ENCODE measurements at places on chromosomes 7 and 10.

- DNase-seq, result no peak
Measured at GRCh38 chr10:2953495-2953894, 113.9 kb upstream of the PFKP start.

DNA sequence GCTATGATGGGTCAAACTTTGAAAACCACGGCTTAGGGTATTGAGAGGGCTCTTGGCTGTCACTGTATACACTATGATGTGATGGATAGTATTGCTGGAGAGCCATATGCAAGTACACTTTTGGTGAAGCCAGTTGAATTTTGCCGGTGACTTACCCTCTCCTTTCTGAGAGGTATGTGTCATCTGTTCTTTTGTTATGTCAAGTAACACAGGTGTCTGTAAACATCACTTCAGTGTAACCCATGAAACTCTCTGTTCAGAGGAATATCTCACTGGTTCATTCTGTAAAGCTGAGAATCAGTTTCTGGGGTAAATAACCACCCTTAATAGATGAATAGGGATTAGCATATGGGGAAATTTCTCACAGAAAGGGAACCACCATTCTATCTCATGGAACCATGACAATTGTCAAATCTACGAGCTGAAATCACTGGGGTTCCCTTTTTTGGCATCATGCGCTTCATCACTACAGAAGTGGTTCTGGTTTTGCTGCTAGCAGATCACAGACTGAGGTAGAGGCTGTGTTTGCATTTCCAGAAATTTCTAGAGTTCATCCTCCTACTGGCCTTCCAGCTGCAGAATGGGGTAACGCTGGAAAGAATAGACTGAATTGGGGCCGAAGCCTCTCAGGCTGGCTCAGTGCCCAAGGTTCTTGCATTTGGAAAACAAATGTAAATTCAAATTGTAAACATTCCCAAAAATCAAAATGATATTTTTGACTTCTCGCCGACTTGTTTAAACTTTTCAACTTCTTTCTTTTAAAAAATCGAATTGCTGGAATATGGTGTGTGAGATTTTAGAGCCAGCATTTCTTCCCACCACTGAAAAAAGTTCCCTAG, 83.3 kb upstream of the CREB5 start:
- DNase-seq, result no peak

DNA sequence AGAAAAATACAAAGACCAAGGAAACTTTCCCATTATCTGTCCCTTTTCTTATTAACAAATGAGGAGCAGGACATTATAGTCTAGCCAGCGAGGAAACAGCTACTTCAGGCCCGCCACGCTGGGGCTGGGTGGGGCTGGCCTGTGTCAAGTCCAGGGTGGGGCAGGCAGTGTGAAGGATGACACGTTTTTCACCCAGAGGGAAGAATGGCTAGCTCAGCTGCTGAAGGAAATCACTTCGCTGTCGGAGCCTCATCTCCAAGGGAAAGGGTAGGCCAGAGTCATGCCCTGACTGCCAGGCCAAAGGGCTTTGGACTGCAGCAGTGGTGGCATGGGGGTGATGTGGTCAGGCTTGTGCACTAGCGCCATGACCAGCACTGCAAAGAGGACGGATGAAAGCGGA, 24.4 kb downstream of the COL13A1 start:
- DNase-seq, result no peak

DNA sequence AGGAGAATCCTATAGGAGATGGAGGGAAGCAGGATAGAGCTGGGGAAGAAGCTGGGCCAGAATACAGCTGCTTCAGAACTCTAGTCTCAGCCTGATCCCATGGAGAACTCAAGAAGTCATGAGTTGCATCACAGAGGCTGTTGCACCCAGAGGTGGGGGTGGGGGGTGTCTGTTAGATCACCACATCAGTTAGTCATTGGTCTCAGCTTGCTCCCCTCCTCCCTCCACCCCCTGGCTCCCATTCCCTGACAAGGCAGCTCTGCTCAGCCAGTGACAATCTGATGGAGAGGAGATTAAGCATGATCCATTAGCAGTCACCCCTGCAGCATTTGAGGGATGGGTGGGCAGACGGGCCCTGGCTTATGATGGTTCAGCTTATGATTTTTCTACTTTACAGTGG, 58.4 kb upstream of the FGL2 start:
- DNase-seq, result peak; percentile 17

DNA sequence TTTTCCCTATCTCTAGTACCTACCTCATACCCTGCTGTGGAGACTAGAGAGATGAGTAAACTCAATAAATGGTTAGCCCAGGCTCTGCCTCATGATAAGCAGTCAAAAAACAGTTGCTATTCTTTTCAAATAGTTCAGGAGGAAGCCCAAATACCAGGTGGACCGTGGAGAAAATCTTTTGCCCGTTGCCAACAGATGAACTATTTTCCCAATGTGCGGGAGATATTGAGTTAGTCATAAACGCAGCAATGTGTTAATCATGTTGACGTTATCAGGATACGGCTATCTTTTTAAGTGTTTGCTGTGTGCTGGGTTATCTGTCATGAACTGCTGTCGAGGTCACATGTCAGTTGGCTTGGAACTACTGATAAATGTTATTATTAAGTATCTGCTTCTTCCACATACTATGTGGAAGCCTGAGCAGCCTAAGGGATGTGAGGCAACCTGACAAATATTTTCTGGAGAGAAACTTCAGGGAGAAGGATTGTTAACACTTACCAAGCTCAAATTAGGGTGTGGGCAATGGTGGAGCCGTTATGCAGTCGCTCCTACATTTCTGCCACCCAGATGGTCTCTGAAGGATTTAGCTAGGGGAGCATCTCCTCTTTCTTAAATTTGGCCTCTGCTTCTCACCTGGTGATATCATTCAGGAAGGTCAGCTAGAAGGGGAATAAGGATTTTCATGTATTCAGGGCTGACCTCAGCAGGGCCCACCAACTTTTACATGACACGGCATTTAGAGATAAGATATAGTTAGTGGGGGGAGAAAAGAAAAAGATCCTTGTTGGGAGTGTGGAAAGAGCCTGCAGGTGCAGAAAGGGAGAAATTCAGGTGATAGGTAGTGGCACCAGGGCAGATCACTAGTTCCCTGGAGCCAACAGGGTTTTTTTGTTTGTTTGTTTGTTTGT, 33.5 kb upstream of the SLC26A3 start:
- peak; percentile 31 for DNase-seq

GRCh38 chr7:105346138-105346537, 42.6 kb downstream of the SRPK2 start:
- no peak for DNase-seq

GRCh38 chr10:69269761-69270160, 8.5 kb upstream of the HK1 start:
- DNase-seq, result no peak

GRCh38 chr7:150432915-150433892, 17.2 kb upstream of the GIMAP8 start:
- no peak for DNase-seq

GRCh38 chr7:116271963-116272886, 61.9 kb downstream of the TES start:
- peak; percentile 96 for DNase-seq

- DNase-seq, result no peak
Measured at GRCh38 chr10:123999261-123999660, 94.1 kb downstream of the CHST15 start.
